ENCODE measurements at places on chromosomes 5 and 9.

DNA sequence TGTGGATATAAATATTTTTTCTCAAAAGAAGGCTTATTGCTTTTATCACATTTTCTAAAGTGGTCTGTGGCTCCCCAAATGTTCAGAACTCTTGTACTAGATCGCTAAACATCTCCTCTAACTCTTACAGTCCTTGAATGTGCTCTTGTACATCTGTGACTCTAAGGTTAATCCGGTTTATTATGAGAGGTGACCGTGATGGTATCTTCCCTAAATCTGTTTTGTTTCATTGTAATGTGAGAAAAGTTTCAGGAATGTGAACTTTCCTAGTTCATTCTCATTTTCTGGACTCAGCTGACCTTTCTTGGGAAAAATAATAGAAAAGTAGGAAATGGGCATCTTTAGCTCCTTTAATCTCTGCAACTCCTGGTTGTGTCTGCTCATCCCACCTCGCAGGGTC lies 94.5 kb upstream of the CD180 start:
- peaks cover 2% of the 10 kb centered on the region for H3K27me3 ChIP-seq
- H3K4me1 ChIP-seq = no peaks in the 10 kb centered on the region
- H3K4me3 ChIP-seq = no peak overlapping the region
- no peaks in the 10 kb centered on the region for H3K36me3 ChIP-seq

- no peak overlapping the region for H3K4me3 ChIP-seq
- no peaks in the 10 kb centered on the region for H3K27me3 ChIP-seq
- no peaks in the 10 kb centered on the region for H3K36me3 ChIP-seq
- no peaks in the 10 kb centered on the region for H3K4me1 ChIP-seq
- no peak overlapping the region for H3K27ac ChIP-seq
Observed at GRCh38 chr5:180099733-180100611, 28.4 kb upstream of the RNF130 start.

- H3K36me3 ChIP-seq = peaks cover 3% of the 10 kb centered on the region
- no peak overlapping the region for H3K4me3 ChIP-seq
- H3K27me3 ChIP-seq = no peaks in the 10 kb centered on the region
- peaks cover 15% of the 10 kb centered on the region for H3K4me1 ChIP-seq
- no peak for DNase-seq
Observed at GRCh38 chr5:5418764-5419163, 3.7 kb upstream of the ICE1 start.

GRCh38 chr9:36317766-36318165 lies 59.5 kb upstream of the GNE start:
- peaks cover 7% of the 10 kb centered on the region for H3K27me3 ChIP-seq
- H3K36me3 ChIP-seq = no peaks in the 10 kb centered on the region
- H3K27ac ChIP-seq = no peak overlapping the region
- no peak overlapping the region for H3K4me3 ChIP-seq

- H3K36me3 ChIP-seq = no peaks in the 10 kb centered on the region
- no peaks in the 10 kb centered on the region for H3K4me1 ChIP-seq
- no peak overlapping the region for H3K27ac ChIP-seq
- no peak for DNase-seq
Observed at GRCh38 chr9:15693701-15694100, 140.9 kb downstream of the CCDC171 start.

GRCh38 chr5:72624641-72625236 lies 117.5 kb upstream of the ZNF366 start:
- no peaks in the 10 kb centered on the region for H3K36me3 ChIP-seq
- H3K4me1 ChIP-seq = no peaks in the 10 kb centered on the region
- H3K27me3 ChIP-seq = peaks cover 3% of the 10 kb centered on the region
- no peak overlapping the region for H3K4me3 ChIP-seq
- no peak for DNase-seq
